ENCODE measurements at places on chromosomes 1 and 21. TPM values are rescaled to one million over a fixed set of nuclear protein-coding genes. Genes with fewer than 3 reads are reported as not detected.

DNA sequence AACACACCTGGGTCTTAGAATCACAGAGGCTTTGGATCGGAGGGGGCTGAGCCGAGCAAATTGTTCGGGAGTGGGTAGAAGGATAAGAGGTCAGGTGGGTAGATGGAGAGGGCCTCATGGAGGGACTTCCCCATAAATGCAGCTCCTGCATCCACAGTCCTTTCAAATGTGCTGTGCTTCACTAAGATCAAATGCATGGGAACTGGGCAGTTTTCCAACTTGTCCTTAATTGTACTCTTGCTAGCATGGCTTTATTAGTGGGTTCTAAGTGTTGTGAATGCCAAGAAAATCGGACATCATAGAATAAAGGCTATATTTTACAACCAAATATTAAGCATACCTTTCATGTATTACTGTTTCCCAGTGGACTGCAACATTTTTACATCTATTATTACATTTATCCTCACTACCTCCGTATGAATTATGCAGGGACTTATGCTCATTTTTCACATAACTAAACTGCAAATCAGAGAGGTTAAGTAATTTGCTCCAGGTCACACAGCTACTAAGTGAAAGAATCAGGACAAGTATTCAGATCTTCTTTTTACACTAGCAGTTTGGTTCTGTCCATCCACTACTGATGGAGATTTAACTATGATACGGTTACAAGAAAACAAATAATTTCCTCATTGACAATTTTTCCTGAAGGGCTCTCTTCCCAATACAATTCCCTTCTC is 174.5 kb upstream of the RUNX1 start:
- DNase-seq: no peak

DNA sequence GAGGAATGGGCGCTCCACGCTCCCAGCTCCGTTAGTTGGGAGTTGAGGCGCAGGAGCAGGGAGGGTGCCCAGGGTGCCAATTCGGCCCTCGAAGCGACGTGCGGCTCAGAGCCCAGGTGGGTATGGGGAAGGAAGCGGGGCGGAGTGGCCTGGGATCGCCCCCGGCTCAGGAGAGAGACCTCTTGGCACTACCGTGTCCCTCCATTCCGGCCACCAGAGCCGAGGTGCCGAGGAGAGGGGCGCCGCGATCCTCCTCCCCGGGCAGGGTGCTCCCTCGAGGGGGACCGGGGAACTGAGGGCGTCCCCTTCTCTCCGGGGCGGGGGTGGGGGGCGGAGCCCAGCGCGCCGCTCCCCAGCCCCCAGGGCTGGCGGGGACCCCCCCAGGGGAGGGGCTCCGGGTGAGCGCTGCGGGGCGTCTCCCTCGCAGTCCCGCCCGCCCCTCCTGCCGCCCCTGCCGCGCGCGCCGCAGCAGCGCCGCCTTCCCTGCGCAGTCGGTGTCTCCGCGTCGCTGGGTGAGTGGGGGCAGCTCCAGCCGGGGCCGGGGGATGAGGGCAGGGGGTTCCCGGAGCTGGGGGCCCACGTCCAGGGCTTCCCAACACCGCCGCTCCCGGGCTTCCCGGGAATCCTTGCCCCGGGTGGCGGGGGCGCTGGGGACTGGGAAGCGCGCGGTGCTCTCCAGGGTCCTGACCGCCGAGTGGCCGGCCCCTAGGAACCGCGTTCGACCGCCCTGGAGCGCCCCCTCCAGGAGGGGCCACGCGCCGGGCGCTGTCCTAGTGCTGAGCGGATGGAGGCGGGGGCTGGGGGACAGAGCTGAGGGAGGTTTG is at the start of gene HPCA:
TSS of gene HPCA (plus strand) at position 488 of the 824 bp plus-strand sequence. CDS start 2,408 bp downstream, outside the sequence.
- DNase-seq: no peak

DNA sequence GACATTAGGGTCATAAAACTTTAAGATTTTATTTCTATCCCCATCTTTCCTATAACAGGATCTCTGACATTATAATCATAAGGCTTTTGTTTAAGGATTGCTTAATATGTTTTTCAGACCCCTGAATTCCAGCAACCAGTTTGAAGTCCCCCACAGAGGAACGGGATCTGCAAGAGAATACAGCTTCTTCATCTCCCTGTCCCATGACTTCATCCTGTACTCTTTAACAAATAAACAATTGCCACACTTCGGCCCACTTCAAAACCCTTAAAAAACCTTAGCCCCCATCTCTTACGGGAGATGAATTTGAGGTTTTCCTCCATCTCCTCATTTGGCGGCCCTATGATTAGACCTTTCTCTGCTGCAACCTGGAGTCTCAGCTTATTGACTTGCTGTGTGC is 35.8 kb downstream of the TESK2 start:
- no peak for DNase-seq

- no peak for DNase-seq
Measured at GRCh38 chr1:85463731-85464496, 1.0 kb downstream of the DDAH1 start.

GRCh38 chr1:248714248-248714647 is 11.7 kb upstream of the OR14I1 start:
- no peak for DNase-seq

- no peak for DNase-seq
Measured at GRCh38 chr21:23607782-23608431, 1999.4 kb downstream of the MRPL39 start.

GRCh38 chr1:175641633-175642032 is 101.8 kb downstream of the TNR start:
- DNase-seq: no peak

Gene RPE65
- polyA plus RNA-seq: not detected

Gene ZFP69
- 5.8 TPM for polyA plus RNA-seq

Gene GPR25
- not detected for polyA plus RNA-seq
